Dermis blood vessel endothelial cell (primary cell): ENCODE measurements at places on chromosomes 5 and 9. TPM values are rescaled to one million over a fixed set of nuclear protein-coding genes. Genes with fewer than 3 reads are reported as not detected.

The PGGT1B gene
- 19.2 and 19.9 TPM in 2 replicates for total RNA-seq

DNA sequence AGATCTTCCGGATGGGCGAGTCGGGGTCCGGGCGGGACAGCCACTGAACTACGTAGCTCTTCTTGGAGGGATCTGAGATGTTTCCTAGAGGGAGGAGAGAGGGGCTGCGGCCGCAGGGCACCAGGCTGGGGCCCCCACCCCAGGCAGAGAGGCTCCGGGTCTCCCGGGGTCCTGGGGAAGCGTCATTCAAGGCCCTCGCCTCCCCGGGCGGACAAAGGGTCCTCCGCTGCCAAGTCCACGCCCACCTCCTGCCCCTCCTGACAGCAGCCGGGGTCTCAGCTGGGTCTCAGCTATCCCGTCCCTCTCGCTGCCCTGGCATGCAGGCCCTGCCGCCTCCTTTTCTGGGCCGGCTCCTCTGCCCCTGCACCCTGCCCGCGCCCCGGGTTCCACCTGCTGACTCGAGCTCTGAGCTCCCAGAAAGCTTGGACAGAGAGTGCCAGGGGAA lies 61.5 kb downstream of the ZNF354C start:
- no peak for DNase-seq

GRCh38 chr5:122584411-122585300 lies 190.2 kb upstream of the SNX2 start:
- DNase-seq, result no peak

- no peak for DNase-seq
Measured at GRCh38 chr5:112776301-112776856, 38.7 kb downstream of the APC start.

GRCh38 chr5:159510282-159510681 lies 180.0 kb upstream of the IL12B start:
- no peak for DNase-seq

The ANKRD34B gene
- not detected in 2 replicates for total RNA-seq
